ENCODE measurements at places on chromosomes 11 and 22. TPM values are rescaled to one million over a fixed set of nuclear protein-coding genes. Genes with fewer than 3 reads are reported as not detected.

DNA sequence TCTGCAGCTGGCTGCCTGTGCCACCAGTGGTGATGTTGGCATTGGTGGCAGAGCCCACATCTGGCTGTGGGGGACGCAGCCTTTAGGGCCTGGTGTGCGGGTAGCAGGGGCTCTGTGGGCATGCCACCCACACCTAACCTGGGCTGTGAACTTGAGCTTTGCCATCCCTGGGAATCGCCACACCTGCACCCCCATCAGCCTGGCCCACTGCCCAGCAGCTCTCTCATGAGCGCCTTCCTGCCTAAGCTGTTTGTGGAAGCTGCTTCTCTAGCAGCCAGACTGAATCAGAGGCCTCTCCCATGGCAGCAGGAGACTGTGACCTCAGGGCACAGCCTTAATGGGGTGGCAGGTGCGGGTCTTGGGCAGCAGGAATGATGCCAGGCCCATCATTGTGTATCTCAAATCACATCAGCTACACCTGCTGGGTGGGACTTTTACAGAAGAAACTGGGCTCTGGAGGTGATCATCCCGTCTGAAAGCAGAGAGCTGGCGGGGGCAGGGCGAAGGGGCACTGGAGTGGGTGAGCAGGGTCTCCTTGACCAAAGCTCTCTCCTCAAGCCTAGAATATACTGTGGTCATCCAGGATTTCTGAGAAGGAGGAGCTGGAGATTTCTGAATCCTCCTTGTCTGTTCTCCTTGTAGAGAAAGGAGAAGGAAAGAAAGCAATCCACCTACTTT, 17.8 kb upstream of the CARS1 start:
- no peaks in the 10 kb centered on the region for H3K27me3 ChIP-seq

- no peaks in the 10 kb centered on the region for H3K36me3 ChIP-seq
- H3K27ac ChIP-seq = no peak overlapping the region
- H3K27me3 ChIP-seq = no peaks in the 10 kb centered on the region
- no peak overlapping the region for H3K4me3 ChIP-seq
Observed at GRCh38 chr11:131819865-131820264, 449.4 kb downstream of the NTM start.

- peaks cover 3% of the 10 kb centered on the region for H3K36me3 ChIP-seq
- H3K4me3 ChIP-seq = peak overlapping the region; percentile 84
- no peaks in the 10 kb centered on the region for H3K27me3 ChIP-seq
- peaks cover 63% of the 10 kb centered on the region for H3K4me1 ChIP-seq
- DNase-seq = no peak
Observed at GRCh38 chr22:38696606-38697424, 3.9 kb downstream of the JOSD1 start.

- no peak overlapping the region for H3K4me3 ChIP-seq
- no peaks in the 10 kb centered on the region for H3K4me1 ChIP-seq
- no peaks in the 10 kb centered on the region for H3K36me3 ChIP-seq
- no peaks in the 10 kb centered on the region for H3K27me3 ChIP-seq
- DNase-seq = no peak
Observed at GRCh38 chr11:119460582-119460981, 37.6 kb upstream of the THY1 start.

DNA sequence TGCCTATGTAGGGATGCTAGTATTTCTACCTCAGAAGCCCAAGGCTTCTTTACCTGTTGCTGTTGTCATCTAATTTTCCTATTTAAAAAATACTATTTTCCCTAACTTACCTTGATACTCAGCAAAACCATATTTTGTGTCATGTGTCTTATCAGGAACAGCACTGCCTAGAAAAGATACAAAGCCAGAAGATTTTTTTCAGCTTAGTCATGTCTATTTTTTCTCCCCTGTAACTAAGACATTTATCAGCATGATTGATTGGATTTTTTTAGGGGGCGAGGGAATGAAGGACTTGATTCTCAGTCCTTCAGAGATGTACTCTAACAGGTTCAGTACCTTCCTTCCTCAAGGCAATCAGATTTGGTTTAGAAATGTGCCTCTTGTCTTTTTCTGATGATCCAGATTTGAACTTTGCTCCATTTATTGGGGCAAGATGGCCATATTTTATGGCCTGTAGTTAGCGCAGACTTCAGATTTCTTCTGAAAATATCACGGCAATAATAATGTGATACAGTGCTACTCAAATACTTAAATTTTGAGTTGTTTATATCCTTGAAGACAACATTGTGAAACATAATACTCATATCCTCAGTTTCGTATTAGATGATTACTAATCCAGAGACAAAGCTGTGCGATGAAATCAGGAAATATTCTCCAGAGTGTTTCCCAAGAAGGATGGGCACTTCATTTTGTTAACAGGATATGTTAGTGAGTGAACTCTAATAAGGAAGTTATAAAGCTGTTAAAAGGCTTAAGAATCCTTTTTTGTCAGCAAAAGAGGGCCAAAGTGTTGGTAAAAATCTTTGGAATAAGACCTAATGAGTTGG, 3.8 kb upstream of the PIK3IP1 start:
- H3K36me3 ChIP-seq = no peaks in the 10 kb centered on the region
- DNase-seq = no peak
- H3K27me3 ChIP-seq = no peaks in the 10 kb centered on the region

The RFPL2 gene
- not detected for total RNA-seq

The GPHA2 gene
- not detected for total RNA-seq

The OR10A2 gene
- total RNA-seq = not detected

The IL17RA gene
- total RNA-seq = 9.5 TPM

GRCh38 chr11:24965748-24966147, 468.9 kb downstream of the LUZP2 start:
- no peaks in the 10 kb centered on the region for H3K4me1 ChIP-seq
- H3K4me3 ChIP-seq = no peak overlapping the region
- no peak overlapping the region for H3K27ac ChIP-seq

GRCh38 chr11:19881177-19881576, 168.5 kb downstream of the NAV2 start:
- no peak for DNase-seq
- H3K27ac ChIP-seq = no peak overlapping the region
- H3K4me3 ChIP-seq = no peak overlapping the region
- H3K27me3 ChIP-seq = no peaks in the 10 kb centered on the region

All from esophagus squamous epithelium (tissue), 5 donors.